ENCODE measurements at places on chromosomes 4 and X.

- DNase-seq: no peak
Observed at GRCh38 chrX:133580625-133581024, 165.3 kb upstream of the GPC4 start.

DNA sequence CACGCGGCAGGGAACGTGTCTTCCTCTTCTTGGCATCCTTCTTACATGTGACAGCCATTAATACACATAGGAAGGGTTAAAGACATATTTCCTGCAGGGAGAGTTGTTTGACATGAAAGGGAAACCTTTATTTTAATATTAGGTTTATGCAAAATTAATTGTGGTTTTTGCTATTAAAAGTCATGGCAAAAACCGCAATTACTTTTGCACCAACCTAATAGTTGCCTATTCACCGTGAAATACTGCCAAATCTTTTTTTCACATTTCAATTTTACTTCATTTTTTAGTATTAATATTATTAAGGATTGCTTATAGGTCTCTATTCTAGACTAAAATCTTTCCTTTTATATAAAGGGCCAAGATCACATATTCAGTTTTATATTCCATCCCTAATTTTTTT is 230.4 kb upstream of the PITX2 start:
- no peak for DNase-seq

DNA sequence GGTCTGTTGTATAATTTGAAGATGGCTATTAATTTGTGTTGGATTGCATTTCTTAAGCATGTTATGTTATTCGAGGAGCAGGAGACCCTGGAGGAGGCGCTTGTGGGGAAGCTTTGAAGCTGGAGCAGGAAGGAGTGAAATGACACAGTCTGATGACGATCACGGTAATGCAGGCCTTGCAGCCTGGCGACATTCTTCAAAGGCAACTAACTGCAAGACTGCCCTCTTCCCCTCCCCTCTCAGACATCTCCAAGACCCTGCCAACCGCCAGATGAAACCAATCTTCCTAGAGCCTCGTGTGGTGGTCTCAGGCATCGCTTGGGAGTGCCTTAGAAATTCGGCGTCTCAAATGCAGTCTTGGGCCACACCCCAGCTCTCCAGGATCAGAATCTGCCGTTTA is 16.1 kb downstream of the CLCN4 start:
- DNase-seq: no peak

DNA sequence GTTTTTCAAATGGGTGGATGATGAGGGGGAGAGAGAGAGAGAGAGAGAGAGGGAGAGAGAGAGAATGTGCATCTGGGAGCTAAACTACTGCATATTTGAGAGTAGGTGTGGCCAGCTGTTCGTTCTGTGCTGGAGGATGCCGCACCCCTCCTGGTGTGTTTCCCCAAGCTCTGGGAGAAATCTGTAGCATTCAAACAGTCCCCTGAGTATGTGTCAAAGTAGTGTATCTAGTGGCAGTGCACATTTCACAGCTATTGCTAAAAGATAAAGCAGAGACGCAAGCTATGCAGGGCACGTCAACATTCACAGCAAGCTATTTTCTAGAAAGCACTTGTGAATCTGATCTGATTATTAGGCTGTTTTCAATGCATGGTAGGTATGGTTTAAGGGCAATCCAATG is 83.5 kb upstream of the LIMCH1 start:
- no peak for DNase-seq

GRCh38 chr4:95263960-95264359 is 284.8 kb downstream of the UNC5C start:
- DNase-seq: no peak

- DNase-seq: no peak
Observed at GRCh38 chr4:6092971-6093370, 74.7 kb upstream of the C4orf50 start.
